Muscle of leg (tissue), 16 donors: ENCODE measurements at places on chromosomes 11 and 22. TPM values are rescaled to one million over a fixed set of nuclear protein-coding genes. Genes with fewer than 3 reads are reported as not detected.

The UCP2 gene
- 18.0 TPM for total RNA-seq

GRCh38 chr11:44673688-44674087 lies 53.1 kb upstream of the TSPAN18 start:
- H3K27me3 ChIP-seq = no peaks in the 10 kb centered on the region
- H3K36me3 ChIP-seq = no peaks in the 10 kb centered on the region
- no peak for DNase-seq
- no peaks in the 10 kb centered on the region for H3K4me1 ChIP-seq
- H3K4me3 ChIP-seq = no peak overlapping the region
- H3K27ac ChIP-seq = no peak overlapping the region

- DNase-seq = no peak
- no peak overlapping the region for H3K27ac ChIP-seq
- no peaks in the 10 kb centered on the region for H3K27me3 ChIP-seq
- H3K36me3 ChIP-seq = no peaks in the 10 kb centered on the region
Observed at GRCh38 chr22:37533995-37534394, 14.8 kb upstream of the CARD10 start.

The EHF gene
- total RNA-seq = not detected

GRCh38 chr11:126153972-126154371 lies 57.5 kb downstream of the RPUSD4 start:
- H3K27me3 ChIP-seq = peaks cover 7% of the 10 kb centered on the region
- H3K4me3 ChIP-seq = no peak overlapping the region

GRCh38 chr22:46965555-46966494 lies 203.4 kb downstream of the TBC1D22A start:
- H3K4me1 ChIP-seq = peaks cover 13% of the 10 kb centered on the region
- H3K27me3 ChIP-seq = no peaks in the 10 kb centered on the region
- no peak overlapping the region for H3K4me3 ChIP-seq
- no peak overlapping the region for H3K27ac ChIP-seq
- no peak for DNase-seq
- H3K36me3 ChIP-seq = no peaks in the 10 kb centered on the region

The BEST1 gene
- total RNA-seq = 1.6 TPM

GRCh38 chr11:5701055-5701577 lies 11.5 kb downstream of the TRIM22 start:
- no peak for DNase-seq
- no peaks in the 10 kb centered on the region for H3K4me1 ChIP-seq
- peaks cover 9% of the 10 kb centered on the region for H3K36me3 ChIP-seq
- H3K4me3 ChIP-seq = no peak overlapping the region

The HSPA8 gene
- 1,768 TPM for total RNA-seq

- no peaks in the 10 kb centered on the region for H3K36me3 ChIP-seq
- H3K4me1 ChIP-seq = no peaks in the 10 kb centered on the region
- DNase-seq = peak; percentile 44
- H3K27ac ChIP-seq = no peak overlapping the region
- H3K4me3 ChIP-seq = no peak overlapping the region
Observed at GRCh38 chr11:85941380-85941973, 86.3 kb downstream of the CCDC83 start.

The MFNG gene
- total RNA-seq = 5.2 TPM

- peaks cover 14% of the 10 kb centered on the region for H3K4me1 ChIP-seq
- no peak for DNase-seq
- H3K27ac ChIP-seq = no peak overlapping the region
- peaks cover 4% of the 10 kb centered on the region for H3K27me3 ChIP-seq
Observed at GRCh38 chr11:44467931-44468330, 97.5 kb upstream of the CD82 start.

DNA sequence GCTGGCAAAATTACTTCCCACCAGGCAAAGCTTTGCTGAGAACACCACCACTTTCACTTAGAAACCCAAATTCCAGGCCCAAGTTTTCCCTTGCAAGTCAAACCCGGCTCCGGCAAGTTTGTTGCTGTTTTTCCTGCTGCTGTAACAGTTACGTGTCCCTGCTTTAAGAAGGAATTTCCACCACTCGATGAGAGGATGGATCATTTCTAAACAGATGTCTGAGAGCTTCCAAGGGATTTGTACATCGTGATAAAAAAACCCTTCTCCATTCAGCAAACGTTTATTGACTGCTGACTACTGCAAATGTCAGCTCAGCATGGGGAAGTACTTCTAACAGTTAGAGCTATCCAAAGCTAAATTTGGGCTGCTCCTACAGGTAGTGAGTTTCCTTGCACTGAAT lies 19.7 kb downstream of the P2RX3 start:
- H3K4me1 ChIP-seq = peaks cover 52% of the 10 kb centered on the region
- no peaks in the 10 kb centered on the region for H3K36me3 ChIP-seq
- H3K27me3 ChIP-seq = no peaks in the 10 kb centered on the region
- H3K4me3 ChIP-seq = no peak overlapping the region
- DNase-seq = peak; percentile 75

GRCh38 chr11:7575841-7576725 lies 62.3 kb downstream of the PPFIBP2 start:
- H3K36me3 ChIP-seq = no peaks in the 10 kb centered on the region
- peak; percentile 71 for DNase-seq
- peaks cover 16% of the 10 kb centered on the region for H3K27me3 ChIP-seq
- peaks cover 72% of the 10 kb centered on the region for H3K4me1 ChIP-seq
- peak overlapping the region; percentile 97 for H3K27ac ChIP-seq
- peak overlapping the region; percentile 44 for H3K4me3 ChIP-seq

DNA sequence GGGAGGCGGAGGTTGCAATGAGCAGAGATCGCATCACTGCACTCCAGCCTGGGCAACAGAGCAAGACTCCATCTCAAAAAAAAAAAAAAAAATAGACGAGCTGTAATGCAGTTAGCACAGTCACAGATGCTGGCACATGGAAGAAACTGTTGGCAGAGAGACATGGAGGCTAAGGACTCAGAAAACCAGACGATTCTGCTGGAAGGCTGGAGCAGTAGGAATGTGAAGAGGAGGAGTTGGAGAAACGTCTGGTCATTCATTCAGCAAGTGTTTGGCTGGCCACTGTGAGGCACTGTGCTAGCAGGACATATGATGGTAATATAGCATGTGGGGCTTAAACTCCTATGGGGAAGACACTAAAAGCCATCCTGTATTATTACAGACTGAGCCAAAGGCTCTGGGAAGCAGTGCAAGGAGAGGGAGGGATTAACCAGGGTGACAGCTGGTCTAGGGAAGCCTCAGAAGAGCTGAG lies 5.0 kb downstream of the UQCR10 start:
- H3K36me3 ChIP-seq = peaks cover 19% of the 10 kb centered on the region
- H3K27ac ChIP-seq = no peak overlapping the region
- peaks cover 11% of the 10 kb centered on the region for H3K4me1 ChIP-seq
- H3K4me3 ChIP-seq = no peak overlapping the region

DNA sequence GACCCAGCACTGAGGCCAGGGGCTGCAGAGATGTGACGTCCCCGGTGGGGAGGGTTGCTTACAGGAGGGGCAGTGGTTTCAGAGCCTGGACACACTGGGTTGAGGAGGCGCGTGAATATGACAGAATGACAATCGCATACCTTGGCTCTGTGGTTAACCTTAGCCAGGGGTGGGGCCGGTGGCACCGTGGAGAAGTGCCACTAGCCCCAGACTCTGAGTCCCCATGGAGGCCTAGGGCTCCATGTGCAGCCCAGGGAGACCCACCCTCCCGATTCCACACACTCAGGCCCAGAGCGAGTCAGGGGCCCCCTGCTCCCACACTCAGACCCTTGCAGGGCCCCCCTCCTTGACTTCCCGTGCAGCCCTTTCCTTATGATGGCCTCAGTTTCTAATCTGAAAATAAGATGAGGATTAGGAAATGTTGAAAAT lies 3.6 kb upstream of the ACR start:
- no peak overlapping the region for H3K27ac ChIP-seq
- H3K4me1 ChIP-seq = peaks cover 18% of the 10 kb centered on the region
- H3K27me3 ChIP-seq = peaks cover 53% of the 10 kb centered on the region
- no peak for DNase-seq
- no peak overlapping the region for H3K4me3 ChIP-seq

DNA sequence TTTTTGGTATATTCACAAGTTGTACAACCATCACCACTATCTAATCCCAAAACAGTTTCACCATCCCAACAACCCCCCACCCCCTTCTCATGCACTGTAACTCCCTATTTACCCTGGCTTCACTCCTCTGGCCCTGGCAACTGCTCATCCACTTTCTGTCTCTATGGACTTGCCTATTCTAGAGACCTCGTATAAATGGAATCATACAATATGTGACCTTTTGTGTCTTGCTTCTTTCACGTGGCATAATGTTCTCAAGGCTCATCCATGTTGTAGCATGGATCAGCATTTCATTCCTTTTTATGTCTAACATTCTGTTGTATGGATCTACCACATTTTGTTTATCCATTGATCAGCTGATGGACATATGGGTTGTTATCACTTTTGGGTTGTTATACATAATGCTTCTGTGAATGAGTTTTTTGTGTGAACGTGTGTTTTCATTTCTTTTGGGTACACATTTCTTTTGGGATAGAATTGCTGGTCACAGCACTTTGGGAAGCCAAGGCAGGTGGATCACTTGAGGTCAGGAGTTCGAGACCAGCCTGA lies 46.1 kb downstream of the GDPD5 start:
- no peaks in the 10 kb centered on the region for H3K36me3 ChIP-seq
- H3K4me3 ChIP-seq = no peak overlapping the region
- H3K27ac ChIP-seq = no peak overlapping the region
- no peaks in the 10 kb centered on the region for H3K27me3 ChIP-seq

DNA sequence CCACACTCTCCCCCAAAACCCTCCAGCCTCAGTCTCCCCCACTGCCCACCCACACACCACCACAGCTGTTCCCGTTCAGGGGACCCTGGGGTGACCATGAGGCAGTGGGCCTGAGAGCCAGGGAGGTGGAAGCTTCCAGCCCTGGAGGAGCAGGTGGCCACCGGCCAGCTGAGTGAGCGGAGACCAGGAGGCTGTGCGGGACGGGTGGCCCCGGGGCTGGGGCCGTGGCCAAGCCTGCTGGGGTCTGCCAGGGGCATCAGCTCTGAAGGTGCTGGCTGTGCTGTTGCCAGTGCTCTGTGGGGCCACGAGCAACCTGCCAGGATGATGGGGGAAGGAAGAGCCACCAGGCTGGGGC lies 26.0 kb downstream of the OSBPL5 start:
- peaks cover 46% of the 10 kb centered on the region for H3K4me1 ChIP-seq
- H3K4me3 ChIP-seq = no peak overlapping the region
- peak overlapping the region; percentile 7 for H3K27ac ChIP-seq

DNA sequence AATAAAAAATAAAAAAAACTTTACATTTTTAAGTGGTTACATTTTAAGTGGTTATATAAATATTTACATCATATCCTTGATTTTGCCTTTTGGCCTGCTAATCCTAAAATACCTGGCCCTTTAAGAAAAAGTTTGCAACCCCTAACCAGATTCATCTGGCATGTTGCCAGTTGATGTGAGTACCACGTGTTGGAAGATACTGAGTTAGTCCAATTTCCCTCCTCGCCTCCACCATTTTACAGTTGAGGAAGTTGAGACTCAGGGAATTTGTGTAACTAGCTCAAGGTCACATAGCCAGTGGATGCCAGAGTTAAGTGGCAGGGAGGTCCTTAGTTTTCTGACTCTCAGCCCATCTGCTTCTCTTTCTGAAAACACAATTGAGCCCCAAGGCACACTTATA lies 5.1 kb downstream of the ELF5 start:
- H3K27me3 ChIP-seq = no peaks in the 10 kb centered on the region
- peak; percentile 9 for DNase-seq
- no peak overlapping the region for H3K4me3 ChIP-seq
- no peaks in the 10 kb centered on the region for H3K4me1 ChIP-seq

The NRXN2 gene
- total RNA-seq = 11.8 TPM

DNA sequence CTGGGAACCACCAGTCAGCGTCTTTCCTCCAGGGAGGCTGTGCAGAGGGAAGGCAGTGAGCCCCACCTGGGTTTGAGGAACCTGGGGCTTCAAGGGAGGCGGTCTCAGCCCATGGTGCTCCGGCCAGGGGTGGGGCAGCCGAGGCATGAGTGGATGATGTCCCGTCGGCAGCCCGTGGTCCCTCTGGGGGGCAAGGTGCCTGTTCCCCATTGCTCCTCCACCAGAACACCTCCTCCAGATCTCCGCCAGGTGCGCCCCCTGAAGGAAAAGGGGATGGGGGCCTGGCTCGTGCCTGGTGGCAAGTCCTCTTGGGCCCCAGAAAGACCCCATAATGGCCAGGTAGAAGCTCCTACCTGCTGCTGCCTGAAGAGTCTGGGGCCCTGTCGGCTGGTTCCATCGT lies 94.1 kb downstream of the KCNQ1 start:
- H3K27me3 ChIP-seq = no peaks in the 10 kb centered on the region
- no peaks in the 10 kb centered on the region for H3K36me3 ChIP-seq
- no peak overlapping the region for H3K4me3 ChIP-seq
- DNase-seq = no peak

DNA sequence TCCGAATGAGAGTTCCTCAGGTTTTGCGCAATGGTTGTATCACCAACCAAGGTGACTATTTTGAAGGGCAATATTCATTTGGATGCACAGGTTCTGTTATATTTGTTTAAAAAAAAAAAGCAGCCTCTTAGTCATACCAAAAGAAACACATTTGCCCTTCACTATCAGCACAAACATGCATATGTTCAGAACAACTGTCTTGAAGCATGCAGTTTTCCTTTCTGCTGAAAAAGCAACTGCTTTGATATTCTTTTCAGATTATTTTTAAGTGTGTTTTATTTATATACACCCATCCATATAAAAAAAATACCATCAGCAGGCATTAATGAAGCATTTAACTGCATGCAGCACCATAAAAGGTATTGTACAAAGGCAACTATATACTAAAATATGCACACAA lies 67.8 kb downstream of the RBFOX2 start:
- H3K4me3 ChIP-seq = no peak overlapping the region
- peaks cover 10% of the 10 kb centered on the region for H3K4me1 ChIP-seq
- H3K36me3 ChIP-seq = no peaks in the 10 kb centered on the region
- peak overlapping the region; percentile 87 for H3K27ac ChIP-seq

DNA sequence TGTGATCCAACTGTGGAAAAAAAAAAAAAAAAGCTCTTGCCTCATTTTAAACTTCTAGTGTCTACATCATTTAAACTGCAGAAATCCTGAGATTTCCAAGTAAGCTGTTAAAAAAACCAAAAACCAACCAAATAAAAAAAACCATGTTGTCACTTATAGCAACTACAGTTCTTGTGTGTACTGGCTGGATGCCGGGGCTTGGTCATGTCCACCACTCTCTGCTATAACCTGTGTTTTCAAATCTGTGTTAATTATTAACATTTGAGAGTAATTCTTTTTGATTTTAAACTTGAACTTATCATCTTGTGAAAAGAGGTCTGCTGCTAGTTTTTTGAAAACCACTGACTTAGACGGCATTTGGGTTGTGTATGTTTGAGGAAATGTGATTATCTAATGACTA lies 32.2 kb upstream of the BID start:
- DNase-seq = no peak
- H3K36me3 ChIP-seq = peaks cover 39% of the 10 kb centered on the region
- H3K4me3 ChIP-seq = no peak overlapping the region
- peaks cover 47% of the 10 kb centered on the region for H3K4me1 ChIP-seq
- no peaks in the 10 kb centered on the region for H3K27me3 ChIP-seq
